ENCODE measurements at places on chromosomes 2 and 18. TPM values are rescaled to one million over a fixed set of nuclear protein-coding genes. Genes with fewer than 3 reads are reported as not detected.
A peak's percentile ranks its signal among the peaks of the same experiment; 100 is the strongest.

DNA sequence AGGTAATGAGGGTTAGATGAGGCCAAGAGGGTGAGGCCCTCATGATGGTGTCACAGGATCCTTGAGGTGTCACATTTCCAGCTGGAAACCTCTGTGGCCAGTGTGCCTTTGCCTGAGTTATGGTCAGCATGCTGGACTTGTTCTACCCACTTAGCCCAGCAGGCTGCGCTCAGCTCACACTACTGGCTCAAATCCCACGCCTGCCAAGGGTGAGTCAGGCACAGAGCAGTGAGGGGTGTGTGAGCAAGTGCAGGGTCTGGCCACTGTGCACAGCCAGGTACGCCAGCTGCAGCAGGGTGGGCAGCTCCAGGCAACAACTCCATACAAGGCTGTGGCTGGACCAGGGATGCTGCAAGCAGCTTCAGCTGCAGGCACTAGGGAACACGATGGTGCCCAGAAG is 616.6 kb upstream of the FSHR start:
- no peak overlapping the region for H3K27ac ChIP-seq
- DNase-seq: no peak
- no peak overlapping the region for H3K4me3 ChIP-seq
- H3K36me3 ChIP-seq: no peaks in the 10 kb centered on the region
- no peaks in the 10 kb centered on the region for H3K4me1 ChIP-seq

The CYP26B1 gene
- total RNA-seq: not detected

The PKDCC gene
- total RNA-seq: not detected

GRCh38 chr2:85754313-85755095 is 713 bp downstream of the ATOH8 start:
- peaks cover 13% of the 10 kb centered on the region for H3K27me3 ChIP-seq
- no peak overlapping the region for H3K4me3 ChIP-seq
- H3K4me1 ChIP-seq: peaks cover 13% of the 10 kb centered on the region

- no peak for DNase-seq
- no peaks in the 10 kb centered on the region for H3K36me3 ChIP-seq
- no peaks in the 10 kb centered on the region for H3K27me3 ChIP-seq
- H3K27ac ChIP-seq: no peak overlapping the region
- no peaks in the 10 kb centered on the region for H3K4me1 ChIP-seq
- no peak overlapping the region for H3K4me3 ChIP-seq
Observed at GRCh38 chr18:7723558-7723957, 156.4 kb downstream of the PTPRM start.

- no peak for DNase-seq
- no peak overlapping the region for H3K4me3 ChIP-seq
- no peak overlapping the region for H3K27ac ChIP-seq
- no peaks in the 10 kb centered on the region for H3K4me1 ChIP-seq
- H3K27me3 ChIP-seq: no peaks in the 10 kb centered on the region
Observed at GRCh38 chr18:3649135-3649632, 199.2 kb downstream of the TGIF1 start.

The ITPRIPL1 gene
- 1.2 TPM for total RNA-seq

The IL1RL2 gene
- total RNA-seq: 0.21 TPM

The EN1 gene
- not detected for total RNA-seq

The ANKRD36C gene
- total RNA-seq: 62.4 TPM

DNA sequence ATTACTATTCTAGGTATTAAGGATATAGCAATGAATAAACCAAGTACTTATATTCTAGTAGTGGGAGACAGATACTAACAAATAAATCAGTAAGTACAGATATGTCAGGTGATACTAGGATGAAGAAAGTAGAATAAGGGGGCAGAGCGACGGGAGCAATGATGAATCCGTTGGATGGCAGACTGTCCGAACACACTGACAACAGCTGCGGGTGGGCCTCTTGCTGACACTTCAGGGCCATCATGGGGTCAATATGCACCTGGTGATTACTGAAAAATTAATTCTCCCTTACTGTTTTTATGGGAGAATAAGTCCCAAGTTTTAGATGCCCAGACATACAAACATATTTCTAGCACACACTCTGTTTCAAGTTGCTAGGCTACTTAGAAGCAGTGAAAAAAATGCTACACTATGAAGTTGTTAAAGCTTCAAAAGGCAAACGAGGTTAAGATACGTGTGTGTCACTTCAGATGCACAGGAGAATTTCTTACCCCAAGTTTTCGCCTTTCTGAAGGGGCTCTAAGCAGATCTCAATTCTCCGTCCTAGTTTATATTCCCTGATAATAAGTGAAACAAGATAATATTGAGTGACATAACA is 78.7 kb downstream of the USP40 start:
- peaks cover 4% of the 10 kb centered on the region for H3K36me3 ChIP-seq
- H3K27ac ChIP-seq: no peak overlapping the region
- H3K27me3 ChIP-seq: no peaks in the 10 kb centered on the region
- no peak for DNase-seq

DNA sequence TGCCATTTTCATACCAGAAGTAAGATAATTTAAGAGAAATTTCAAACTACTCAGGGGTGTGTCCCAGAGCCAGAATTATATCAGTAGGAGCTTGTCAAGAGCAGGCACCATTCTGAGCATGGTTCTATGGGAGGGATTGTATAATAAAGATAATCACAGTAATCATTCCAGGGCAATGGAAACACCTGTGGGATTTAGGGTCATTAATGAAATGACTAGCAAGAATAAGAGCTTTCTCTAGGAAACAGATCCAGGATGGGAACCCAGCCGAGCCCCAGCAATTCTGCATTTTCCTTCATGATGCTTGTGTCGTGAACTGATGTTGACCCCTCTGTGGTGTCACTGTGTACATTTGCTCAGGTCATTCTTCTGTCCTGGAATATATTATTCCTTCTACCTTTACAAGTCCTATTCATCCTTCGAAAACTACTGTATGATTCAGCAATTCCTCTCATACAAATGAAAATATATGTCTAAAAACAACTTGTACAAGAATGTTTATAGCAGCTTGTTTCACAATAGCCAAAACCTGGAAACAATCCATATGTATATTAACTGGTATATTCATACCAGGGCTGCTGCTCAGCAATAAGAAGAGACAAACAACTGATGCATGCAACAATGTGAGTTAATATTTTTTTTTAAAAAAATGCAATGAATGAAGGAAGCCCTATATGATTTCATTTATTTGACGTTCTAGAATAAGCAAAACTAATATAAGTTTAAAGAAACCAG is 687.8 kb upstream of the KLHL29 start:
- DNase-seq: no peak
- H3K4me3 ChIP-seq: no peak overlapping the region
- no peaks in the 10 kb centered on the region for H3K36me3 ChIP-seq
- H3K4me1 ChIP-seq: no peaks in the 10 kb centered on the region
- H3K27ac ChIP-seq: no peak overlapping the region
- no peaks in the 10 kb centered on the region for H3K27me3 ChIP-seq

- no peaks in the 10 kb centered on the region for H3K36me3 ChIP-seq
- H3K27ac ChIP-seq: no peak overlapping the region
- H3K27me3 ChIP-seq: no peaks in the 10 kb centered on the region
- DNase-seq: no peak
- no peaks in the 10 kb centered on the region for H3K4me1 ChIP-seq
Observed at GRCh38 chr18:48521723-48522122, 17.1 kb upstream of the CTIF start.

DNA sequence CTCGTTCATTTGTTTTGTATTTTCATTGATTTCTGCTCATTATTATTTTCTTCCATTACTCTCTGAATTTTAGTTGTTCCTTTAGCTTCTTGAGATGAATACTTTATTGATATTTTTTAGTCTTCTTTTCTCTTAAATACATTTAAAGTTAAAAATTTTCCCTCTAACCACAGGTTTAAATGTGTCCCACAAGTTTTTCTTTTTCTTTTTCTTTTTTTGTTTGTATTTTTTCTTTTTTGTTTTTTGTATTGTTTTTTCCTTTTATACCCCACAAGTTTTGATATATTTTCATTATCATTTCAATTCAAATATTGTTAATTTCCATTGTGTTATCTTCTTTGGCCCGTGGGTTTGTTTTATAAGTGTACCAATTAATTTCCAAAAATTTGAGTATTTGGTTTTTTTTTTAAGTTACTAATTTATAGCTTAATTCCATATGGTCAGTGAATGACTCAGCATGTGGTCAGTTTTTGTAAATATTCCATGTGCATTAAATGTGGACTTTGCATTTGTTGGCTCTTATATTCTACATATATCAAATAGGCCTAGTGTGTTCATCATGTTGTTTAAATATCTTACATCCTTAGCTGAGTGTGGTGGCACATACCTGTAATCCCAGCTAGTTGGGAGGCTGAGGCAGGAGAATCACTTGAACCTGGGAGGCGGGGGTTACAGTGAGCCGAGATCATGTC is 16.2 kb downstream of the CENPO start:
- no peak overlapping the region for H3K4me3 ChIP-seq
- H3K4me1 ChIP-seq: no peaks in the 10 kb centered on the region
- DNase-seq: no peak
- no peak overlapping the region for H3K27ac ChIP-seq

DNA sequence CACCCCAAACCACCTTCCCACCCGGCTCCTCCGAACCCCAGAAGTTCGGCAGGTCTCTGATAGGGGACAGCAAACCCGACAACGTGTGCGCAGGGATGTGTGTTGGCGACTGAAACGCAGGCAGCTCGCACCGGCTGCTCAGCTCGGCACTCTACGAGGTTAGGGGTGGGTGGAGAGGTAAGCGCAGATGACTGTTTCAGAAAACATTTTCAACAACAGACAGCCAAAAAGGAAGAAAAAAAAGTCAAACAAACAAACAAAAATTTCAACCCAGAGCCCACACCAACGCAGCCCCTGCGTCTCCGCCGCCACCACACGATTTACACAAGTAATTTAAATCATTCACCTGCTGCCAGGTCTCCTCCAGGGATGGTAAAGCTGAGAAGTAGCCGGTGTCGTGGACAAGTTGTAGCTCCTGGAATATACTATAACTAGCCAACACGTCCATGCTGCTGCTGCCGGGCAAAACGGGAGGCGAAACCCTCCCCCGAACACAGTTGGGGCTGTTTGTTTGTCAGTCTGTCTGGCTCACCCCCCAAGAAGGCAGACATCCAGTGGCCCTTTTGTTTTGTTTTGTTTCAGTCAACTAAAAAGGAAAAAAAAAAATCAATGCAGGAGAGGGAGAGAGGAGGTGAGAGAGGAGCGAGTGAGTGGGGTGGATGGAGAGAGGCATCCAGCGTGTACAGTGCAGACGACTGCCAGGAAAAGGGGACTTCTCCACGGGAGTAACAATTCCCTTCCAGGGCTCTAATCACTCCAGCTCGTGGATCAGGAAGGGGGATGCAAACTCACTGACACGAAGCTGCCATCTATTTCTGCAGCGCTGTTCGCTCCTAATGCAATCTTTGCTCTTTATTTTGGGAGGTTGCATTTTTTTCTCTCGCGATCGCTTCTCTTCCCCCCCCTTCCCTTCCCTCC is at the start of gene KLF7:
TSS of gene KLF7 (minus strand) at position 828 of the 918 bp plus-strand sequence. CDS start at position 448, 380 bp downstream.
- peak within 1 kb of the TSS; percentile 89 for H3K4me3 ChIP-seq
- no peaks in the 10 kb centered on the region for H3K36me3 ChIP-seq
- H3K4me1 ChIP-seq: peaks cover 17% of the 10 kb centered on the region
- peak within 1 kb of the TSS; percentile 100 for H3K27ac ChIP-seq

DNA sequence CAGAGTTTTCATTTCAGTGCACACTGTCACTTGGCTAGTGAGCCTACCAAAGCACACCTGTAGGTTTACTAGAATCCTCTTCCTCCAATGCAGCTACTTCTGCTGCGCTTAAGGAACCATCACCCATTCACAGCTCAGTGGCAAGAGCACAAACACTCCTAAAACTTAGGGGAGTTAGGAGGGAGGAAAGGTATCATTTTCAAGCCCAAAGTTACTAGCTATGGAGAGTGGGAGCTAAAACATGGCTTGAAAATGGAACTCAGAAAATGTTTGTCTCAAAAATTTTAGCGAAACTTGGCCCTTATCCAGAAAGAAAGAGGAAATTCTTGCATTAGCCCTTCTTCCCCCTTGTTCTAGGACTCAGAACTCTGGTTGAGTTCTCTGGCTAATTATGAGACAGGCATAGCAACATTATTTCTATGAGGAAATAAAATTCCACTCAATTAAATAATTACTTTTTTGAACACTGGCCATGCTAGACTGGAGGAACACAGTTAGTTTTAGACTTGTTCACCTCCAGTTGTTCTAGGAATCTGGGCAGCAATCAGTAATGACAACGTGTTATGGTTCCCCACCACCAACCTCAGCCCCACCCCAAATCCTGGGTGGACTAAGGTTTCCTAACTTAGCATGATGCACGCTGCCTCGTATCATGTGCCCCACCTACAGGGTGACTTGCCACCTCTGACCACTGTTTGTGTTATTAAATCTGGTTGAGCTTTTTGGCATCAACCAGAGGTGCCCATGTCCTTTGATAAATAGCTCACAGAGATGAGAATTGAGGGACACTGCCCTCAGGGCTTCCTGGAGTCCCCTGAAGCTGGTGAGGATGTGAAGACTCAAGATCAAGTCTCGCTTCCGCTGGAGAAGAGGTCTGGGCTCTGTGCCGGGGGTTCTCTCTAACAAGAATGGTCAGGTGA is 32.8 kb downstream of the LPIN2 start:
- H3K36me3 ChIP-seq: no peaks in the 10 kb centered on the region
- H3K27ac ChIP-seq: peak overlapping the region; percentile 76
- peaks cover 61% of the 10 kb centered on the region for H3K4me1 ChIP-seq
- peak; percentile 46 for DNase-seq
- H3K27me3 ChIP-seq: no peaks in the 10 kb centered on the region

The HOXD11 gene
- not detected for total RNA-seq

The ACOXL gene
- total RNA-seq: not detected

The SLC11A1 gene
- total RNA-seq: 0.23 TPM

The PLCL1 gene
- total RNA-seq: 29.6 TPM

DNA sequence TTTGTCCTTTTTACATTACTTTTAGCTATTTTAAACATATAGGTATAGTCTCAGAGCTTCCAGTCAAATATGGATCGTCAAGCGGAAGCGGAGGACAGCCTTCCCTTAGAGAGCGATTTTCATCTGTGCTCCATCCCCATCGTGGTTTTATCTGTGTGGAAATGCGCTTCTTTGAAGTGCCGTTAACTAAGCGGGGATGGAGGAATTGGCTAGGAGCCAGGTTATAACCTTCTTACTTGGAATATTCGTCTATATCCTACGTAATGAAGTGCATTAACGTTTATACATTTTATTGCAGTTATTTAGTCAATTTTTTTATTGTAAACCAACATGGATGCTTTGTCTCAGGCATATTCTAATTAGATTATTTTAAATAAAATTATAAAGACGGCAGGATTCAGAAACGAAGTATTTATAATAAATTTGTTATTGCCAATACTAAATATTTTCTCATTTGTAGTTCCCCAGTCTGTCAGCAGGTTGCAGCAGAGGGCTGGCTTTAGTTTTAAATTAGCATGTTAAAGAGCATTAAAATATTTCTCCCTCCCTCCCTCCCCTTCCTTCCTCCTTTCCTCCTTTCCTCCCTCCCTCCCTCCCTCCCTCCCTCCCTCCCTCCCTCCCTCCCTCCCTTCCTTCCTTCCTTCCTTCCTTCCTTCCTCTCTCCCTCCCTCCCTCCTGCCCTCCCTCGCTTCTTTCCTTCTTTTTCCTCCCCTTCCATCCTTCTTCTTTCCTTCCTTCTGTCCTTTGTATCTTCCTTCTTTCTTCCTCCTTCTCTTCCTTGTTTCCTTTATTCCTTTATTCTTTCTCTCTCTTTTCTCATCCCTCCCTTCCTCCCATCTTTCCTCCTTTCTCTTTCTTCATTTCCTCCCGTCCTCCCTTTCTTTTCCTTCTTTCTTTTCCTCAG is 80.6 kb upstream of the DOCK10 start:
- no peaks in the 10 kb centered on the region for H3K27me3 ChIP-seq
- H3K27ac ChIP-seq: no peak overlapping the region
- no peak for DNase-seq

All from naive thymus-derived CD4-positive, alpha-beta T cell (primary cell).